Nephron progenitor cell (in vitro differentiated cells): ENCODE measurements at places on chromosomes 16 and 17.

DNA sequence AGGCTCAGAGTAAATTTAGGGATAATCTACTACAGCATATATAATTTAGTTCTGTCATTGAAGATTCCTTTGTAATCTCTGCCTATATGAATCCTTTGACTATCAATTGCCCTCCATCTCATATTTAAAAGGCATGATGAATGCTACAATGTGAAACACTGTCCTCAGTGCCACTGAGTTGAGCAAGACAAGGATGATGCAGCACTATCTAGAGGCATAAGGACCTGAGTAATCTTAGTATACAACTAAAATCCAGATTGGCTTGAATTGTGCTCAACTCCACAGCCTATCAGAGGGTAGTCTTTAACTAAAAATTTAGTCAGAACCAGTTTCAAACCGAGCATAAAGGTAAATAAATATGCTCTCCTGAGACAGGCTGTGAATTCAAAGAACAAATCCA, 11.6 kb upstream of the STRADA start:
- peaks cover 70% of the 10 kb centered on the region for H3K36me3 ChIP-seq
- H3K27me3 ChIP-seq, result no peaks in the 10 kb centered on the region
- H3K4me1 ChIP-seq, result no peaks in the 10 kb centered on the region
- no peak overlapping the region for H3K27ac ChIP-seq

DNA sequence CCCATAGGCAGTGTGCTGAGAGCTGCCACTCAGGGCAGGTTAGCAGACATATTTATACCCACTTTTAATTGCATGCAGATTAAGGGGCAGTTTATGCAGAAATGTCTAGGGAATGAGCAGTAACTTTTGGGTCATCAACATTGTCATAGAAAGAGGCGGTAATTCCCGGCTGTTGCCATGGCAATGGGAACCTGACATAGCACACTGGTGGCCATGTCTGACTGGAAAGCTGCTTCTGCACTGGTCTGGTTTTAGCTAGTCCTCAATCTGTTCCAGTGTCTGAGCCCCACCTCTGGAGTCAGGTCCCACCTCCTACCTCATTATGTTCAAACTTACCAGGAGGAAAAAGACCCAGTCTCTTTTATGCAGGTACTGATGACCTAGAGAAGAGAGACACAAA, 31.5 kb upstream of the TNRC6C start:
- no peaks in the 10 kb centered on the region for H3K36me3 ChIP-seq
- no peak overlapping the region for H3K27ac ChIP-seq
- no peak overlapping the region for H3K4me3 ChIP-seq
- H3K27me3 ChIP-seq, result peaks cover 36% of the 10 kb centered on the region
- no peak for DNase-seq

- DNase-seq, result no peak
- peaks cover 5% of the 10 kb centered on the region for H3K27me3 ChIP-seq
- H3K27ac ChIP-seq, result no peak overlapping the region
- peaks cover 25% of the 10 kb centered on the region for H3K4me1 ChIP-seq
- no peak overlapping the region for H3K4me3 ChIP-seq
- H3K36me3 ChIP-seq, result no peaks in the 10 kb centered on the region
Observed at GRCh38 chr17:14774774-14775173, 473.9 kb downstream of the HS3ST3B1 start.

DNA sequence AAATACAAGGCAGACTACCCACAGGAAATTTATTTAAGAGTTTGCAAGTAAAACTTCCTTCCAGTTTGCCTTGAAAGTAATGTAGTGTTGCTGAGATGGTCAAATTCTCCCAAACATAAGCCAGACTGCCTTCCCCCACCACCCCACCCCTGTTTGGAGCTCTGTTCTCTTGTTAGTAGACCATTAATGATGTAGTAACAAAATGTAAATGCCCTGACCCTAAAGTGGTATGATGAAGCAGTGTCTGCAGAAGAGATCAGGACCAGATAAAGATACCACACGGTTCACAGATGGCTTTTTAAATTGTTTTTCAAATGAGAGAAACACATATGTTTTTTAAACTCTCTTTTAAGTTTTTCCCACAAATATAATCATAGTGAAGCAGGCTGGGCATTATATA, 136.4 kb upstream of the TMEM97 start:
- H3K27me3 ChIP-seq, result no peaks in the 10 kb centered on the region
- H3K4me3 ChIP-seq, result no peak overlapping the region
- H3K36me3 ChIP-seq, result peaks cover 52% of the 10 kb centered on the region
- DNase-seq, result no peak
- H3K4me1 ChIP-seq, result no peaks in the 10 kb centered on the region
- no peak overlapping the region for H3K27ac ChIP-seq

DNA sequence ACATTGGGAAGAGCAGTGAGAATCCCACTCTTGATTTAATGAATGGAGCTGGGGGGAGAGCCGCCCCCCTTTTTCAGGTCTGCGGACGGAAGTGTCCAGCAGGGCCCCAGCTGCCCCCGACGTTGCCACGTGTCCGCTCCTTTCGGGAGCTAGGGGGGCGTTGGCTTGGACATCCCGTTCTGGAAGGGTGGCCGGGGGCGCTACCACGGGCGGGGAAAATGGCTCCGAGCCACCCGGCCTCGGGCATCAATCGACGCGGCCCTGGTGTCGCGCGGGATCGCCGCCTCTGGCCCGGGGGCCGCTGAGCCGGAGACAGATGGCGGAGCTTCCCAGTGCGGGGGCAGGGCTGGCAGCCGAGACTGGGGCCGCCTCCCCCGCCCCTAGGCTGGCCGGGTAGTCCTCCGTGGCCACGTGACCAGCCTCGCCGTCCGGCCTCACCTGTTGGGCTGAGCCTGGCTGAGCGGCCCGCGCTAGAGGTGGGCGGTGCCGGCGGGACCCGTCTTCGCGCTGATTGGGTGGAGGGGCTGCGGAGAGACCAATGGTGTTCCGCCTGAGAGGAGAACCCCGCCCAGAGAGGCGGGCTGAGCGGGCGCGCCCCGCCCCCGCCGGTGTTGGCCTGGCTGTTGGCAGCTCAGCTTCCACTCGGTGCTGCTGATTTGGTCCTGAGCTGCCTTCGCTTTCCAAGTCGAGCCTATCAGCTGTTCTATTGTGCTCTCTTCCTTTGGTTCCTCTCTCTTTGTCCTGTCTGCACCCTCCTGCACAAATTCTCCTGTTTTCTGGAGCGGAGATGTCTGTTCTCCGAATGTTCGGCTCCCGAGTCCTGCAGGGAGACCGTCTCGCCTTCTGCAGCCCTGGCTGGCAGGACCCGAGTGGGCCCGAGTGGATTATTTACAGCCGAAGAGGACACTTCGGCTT, 8.3 kb downstream of the HS3ST3B1 start:
- peaks cover 8% of the 10 kb centered on the region for H3K27me3 ChIP-seq
- peaks cover 73% of the 10 kb centered on the region for H3K4me1 ChIP-seq
- peak overlapping the region; percentile 87 for H3K4me3 ChIP-seq
- H3K27ac ChIP-seq, result peak overlapping the region; percentile 93
- peaks cover 34% of the 10 kb centered on the region for H3K36me3 ChIP-seq
- DNase-seq, result peak; percentile 97

GRCh38 chr17:39622380-39623006, 4.3 kb upstream of the PPP1R1B start:
- H3K4me3 ChIP-seq, result no peak overlapping the region
- peaks cover 10% of the 10 kb centered on the region for H3K4me1 ChIP-seq
- H3K27ac ChIP-seq, result no peak overlapping the region

DNA sequence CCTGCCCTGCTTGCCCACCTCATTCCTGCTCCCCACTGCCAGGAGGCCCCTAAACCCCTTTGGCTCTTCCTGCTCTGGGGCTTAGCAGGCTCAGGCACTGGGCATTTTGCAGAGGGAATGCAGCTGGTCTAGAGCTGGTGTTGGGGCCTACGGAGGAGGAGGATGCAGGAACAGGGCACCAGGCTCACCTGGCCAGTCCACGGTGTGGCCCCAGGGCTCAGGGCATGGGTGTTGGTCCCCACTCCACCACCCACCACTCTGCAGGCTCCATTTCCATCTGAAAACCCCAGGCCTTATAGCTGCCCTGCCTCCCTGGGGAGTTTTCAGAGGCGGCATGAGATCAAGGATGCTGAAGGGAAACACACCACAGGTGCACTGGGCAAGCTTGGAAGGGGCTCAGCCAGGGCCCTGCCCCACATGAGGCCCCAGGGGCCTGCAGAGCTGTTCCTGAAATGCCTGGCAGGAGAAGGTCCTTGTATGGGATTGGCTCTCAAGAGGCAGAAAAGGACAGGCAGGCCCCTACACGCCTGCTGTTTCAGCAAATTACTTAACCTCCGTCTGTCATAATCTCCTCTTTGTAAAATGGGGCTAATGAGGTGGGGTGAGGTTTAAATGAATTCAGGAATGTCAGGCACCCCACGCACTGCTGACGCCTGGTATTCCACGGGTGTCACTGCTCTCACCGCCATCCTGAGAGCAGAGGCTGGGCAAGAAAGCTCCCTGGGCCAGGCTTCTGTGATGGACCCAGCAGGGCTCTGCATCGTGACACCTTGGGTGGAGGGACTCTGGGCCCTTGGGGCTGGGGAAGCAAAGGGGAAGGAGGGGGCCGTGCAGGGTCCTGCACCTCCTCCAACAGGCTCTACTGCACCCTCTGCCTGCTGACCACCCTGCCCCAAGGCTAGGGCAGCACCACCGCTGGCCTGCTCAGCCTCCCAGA, 9.3 kb downstream of the SLC47A2 start:
- H3K4me1 ChIP-seq, result peaks cover 39% of the 10 kb centered on the region
- H3K4me3 ChIP-seq, result no peak overlapping the region
- no peaks in the 10 kb centered on the region for H3K36me3 ChIP-seq
- no peak for DNase-seq
- H3K27me3 ChIP-seq, result no peaks in the 10 kb centered on the region
- no peak overlapping the region for H3K27ac ChIP-seq

- no peak overlapping the region for H3K4me3 ChIP-seq
- no peaks in the 10 kb centered on the region for H3K4me1 ChIP-seq
- H3K27ac ChIP-seq, result no peak overlapping the region
- no peak for DNase-seq
- peaks cover 20% of the 10 kb centered on the region for H3K36me3 ChIP-seq
Observed at GRCh38 chr17:55166506-55166905, 98.3 kb upstream of the HLF start.
